G401 (cell line): ENCODE measurements at places on chromosomes 3 and 15.
A peak's percentile ranks its signal among the peaks of the same experiment; 100 is the strongest.

- peak; percentile 58 for DNase-seq
Observed at GRCh38 chr3:16668776-16669545, 63.7 kb upstream of the DAZL start.

- DNase-seq = no peak
Observed at GRCh38 chr3:10205451-10206165, 40.9 kb downstream of the IRAK2 start.

GRCh38 chr3:127997961-127998360 lies 54.3 kb upstream of the SEC61A1 start:
- DNase-seq = no peak

GRCh38 chr3:153090973-153091372 lies 71.1 kb upstream of the RAP2B start:
- DNase-seq = no peak
